Coronary artery (tissue), 2 donors: ENCODE measurements at places on chromosomes 12 and 14.

DNA sequence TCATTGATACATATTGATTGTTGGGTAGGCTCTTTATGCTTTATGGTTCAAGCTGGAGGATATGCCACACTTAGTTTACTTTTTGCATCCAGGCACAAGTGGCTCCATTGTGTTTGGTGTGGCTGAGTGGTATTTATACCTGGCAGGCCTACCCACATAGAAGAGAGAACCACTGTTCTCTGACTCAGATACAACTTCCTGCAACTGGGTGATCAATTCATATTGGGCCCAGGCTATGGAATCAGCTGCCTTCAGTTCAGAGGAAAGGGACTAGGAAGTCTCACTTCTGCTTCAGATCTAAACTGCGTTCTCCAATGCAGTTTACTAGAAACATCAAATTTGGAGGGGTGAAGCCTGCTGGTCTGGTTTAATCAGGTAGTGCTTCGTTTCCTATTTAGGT is 49.8 kb upstream of the LRRK2 start:
- no peak for DNase-seq

DNA sequence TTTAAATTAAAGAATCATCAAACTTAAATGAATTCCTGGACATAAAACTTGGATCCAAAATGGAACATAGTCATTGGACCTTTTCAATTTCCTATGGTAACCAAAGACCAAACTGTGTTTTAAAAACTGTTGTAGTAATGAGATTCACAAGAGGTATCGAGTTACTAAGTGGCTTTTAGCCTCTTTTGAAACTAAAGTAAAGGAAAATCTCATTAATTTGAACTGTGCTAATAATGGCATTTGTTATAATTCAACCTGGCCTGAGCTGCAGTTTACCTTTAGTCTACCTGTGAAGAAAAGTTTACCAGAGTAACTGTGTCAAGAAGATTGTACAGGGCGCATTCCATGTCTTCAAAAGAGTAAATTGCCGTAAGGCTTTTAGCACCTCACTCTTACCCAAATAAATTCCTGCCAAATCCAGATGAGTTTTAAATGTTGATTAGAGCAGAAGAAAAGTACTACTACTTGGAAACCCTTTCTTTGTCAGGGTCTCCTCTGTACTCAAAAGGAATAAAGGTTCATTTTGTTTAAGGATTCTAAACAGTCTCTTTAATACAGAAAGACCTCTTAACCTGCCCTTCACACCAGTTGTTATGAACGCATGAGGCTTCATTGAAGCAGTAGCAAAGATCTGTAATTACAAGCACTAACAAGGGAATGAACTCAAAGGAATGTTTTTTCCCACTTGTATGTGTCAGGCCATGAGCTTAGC is 17.1 kb upstream of the MED13L start:
- DNase-seq: no peak

GRCh38 chr12:115988625-115989563 is 288.6 kb downstream of the MED13L start:
- no peak for DNase-seq

DNA sequence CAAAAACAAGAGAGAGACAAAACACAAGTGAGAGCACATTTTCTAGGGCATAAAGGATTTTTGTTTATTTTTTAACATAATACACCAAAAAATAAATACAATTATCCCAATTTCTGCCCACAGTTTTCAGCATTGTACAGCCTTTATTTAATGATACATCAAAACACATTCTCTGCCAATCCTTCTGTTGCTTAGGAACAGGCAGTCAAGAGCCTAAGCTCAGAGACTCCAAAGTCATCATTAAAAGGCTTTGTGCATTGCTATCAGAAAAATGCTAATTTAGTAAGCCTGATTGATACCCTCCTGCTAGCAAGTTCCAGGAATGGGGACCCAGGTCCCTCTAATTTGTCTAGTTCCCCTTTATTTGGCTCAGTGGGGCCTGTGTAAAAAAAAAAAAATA is 536.5 kb downstream of the RPS29 start:
- DNase-seq: no peak

DNA sequence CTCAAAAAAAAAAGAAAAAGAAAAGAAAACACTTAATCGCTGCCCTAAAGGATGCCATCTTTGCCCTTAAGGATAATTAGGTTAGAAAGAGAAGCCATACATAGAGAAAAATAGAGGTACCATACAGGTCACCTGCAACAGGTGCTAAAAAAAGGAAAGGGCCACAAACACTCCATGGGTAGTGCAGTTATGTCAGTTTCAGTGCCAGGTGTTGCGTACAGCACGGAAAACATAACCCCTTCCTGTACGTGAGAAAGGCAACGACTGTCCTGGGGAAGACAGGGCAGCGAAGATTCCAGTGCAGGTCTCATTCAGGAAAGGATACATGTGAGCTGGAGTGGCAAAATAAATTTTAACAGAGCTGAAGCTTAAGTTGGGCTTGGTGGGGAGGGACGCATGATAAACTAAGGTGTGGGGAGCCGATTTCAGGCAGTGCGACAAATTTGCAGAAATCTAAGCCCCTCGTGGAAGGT is 553 bp upstream of the DAZAP2 start:
- DNase-seq: no peak

DNA sequence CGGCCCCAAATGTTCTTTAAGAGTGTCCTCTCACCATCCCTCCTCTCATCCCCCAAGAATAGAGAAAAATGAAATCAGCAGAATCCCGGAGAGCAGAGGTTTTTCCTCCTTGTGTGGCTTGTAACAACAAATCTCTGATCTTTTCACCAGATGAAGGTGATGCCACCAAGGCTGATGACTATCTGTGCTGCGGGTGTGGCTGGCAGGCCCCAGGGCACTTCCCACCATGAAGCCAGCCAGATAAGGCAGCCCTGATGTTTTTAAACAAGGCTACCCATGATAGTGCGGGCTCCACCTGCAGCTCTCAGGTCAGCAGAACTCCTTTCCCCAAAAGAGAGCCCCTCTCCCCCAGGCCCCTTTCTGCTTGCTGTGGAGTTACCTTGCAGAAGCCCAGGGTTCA is 58.0 kb upstream of the PARP11 start:
- no peak for DNase-seq

- no peak for DNase-seq
Observed at GRCh38 chr14:94342334-94342934, 19.3 kb upstream of the SERPINA6 start.

DNA sequence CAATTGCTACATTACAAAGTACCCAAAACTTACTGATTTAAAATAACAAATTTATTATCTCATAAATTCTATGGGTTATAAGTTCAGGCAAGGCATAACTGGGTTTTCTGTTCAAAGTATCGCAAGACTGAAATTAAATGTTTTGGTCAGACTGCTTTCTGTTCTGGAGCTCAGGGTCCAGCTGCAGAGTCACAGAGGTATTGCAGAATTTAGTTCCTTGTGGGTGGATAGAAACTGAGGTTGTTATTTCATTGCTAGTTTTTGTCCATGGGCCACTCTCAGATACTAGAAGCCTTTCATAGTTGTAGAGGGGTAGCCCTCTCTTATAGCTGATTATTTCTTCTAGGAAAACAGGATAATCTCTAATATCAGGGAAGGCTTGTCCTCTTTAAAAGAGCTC is 467.9 kb downstream of the TRHDE start:
- no peak for DNase-seq

DNA sequence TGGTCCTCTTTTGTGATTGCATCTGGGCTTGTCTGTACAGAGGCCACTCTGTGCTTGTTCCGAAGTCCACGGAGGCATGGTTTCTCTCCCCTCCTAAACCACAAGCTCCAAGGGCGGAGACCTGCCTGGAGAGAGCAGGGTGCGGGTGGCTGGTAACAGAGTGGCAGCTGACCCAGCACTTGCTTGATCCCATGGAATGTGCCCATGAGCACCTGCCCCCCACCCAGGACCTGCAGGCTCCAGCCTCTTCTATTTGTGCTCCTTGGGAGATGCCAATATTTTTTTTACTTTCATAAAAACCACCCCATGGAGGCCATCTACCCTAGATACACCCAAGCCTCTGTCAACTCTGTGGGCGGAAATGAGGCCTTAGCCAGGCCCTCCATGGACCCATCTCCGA is 104.7 kb downstream of the PRMT8 start:
- no peak for DNase-seq

GRCh38 chr14:68550338-68550715 is 242.5 kb downstream of the ZFP36L1 start:
- DNase-seq: no peak

- DNase-seq: no peak
Observed at GRCh38 chr12:73057428-73057827, 785.3 kb downstream of the TRHDE start.

DNA sequence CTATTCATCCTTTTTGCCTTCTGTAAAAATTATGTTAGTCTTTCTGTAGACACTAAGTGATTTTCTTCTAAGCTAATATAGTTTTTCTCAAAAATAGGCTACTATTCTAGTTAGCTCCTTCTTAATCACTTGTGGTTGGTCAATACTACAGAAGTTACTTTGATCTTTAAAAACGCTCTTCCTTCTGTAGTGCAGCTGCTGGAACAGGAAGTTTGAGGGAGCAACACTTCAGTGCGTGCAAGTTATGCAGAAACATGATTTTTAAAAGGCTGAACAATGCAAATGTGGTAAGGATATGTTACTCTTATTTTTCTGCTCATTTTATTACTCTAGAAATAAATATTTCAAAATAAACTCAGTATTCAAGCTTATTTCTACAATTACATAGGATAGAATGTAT is 11.1 kb upstream of the RERGL start:
- no peak for DNase-seq

DNA sequence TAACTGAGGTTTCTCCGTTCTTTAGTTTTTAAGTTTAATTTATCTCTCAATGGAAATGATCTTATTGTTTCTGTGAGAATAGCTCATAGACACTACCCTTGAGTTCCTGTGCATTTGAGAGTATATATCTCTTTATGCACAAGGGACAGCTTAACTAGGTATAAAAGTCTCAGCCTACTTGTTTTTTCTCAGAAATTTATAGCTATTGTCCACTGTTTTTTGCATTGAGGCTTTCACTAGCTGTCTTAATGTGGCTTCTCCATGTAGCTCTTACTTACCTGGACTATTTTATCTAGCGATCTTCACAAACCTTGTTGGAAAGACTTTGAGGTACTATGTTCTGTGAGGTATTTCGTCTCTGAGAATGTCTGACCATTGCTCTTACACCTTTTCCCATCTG is 153.9 kb upstream of the RTL1 start:
- DNase-seq: no peak

DNA sequence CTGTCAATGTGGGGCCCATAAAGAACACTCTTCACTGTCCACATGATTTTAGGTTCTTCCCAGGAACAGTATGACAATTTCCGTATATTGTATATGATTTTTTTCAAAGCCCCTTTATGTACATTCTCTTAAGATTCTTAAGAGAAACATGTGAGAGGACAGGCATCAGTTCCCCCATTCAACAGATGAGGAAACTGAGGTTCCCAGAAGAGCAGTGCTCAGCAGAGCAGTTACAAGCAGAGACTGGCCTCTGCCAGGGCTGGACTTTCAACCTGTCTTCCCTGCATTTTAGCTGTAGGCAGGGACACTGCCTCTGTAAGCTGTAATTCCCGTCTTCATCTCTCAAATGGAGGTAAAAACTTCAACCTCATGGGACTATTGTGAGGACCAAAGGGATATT is 77.7 kb downstream of the RBM19 start:
- DNase-seq: no peak

DNA sequence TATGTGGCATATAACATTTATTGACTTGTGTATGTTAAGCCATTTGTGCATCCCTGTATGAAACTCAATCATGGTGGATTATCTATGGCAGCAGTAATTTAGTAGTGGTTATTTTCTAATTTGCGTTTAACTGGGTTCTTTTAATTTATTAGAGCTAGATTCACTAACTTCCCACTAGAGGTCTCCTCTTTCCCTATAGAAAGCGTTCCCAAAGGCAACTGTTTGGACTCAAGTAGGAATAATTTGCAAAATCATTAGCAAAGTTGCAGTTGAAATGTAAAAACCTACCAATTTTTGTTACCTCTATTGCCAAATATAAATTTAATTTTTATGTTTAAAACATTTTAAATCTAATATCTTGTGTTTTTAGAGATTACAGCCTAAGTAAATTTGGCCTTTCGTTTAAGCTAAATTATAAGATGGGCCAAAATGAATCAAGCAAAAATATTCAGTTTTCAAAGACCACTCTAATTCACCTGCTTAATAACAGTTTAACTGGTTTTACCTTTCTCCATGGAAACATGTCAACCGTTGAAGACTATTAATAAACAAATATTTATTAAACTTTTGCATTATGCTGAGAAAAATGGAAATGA is 6.0 kb downstream of the DMAC2L start:
- DNase-seq: no peak

GRCh38 chr12:108572166-108572790 is 9.9 kb downstream of the ISCU start:
- DNase-seq: no peak

GRCh38 chr14:96838449-96838848 is 41.3 kb downstream of the VRK1 start:
- no peak for DNase-seq

- DNase-seq: no peak
Observed at GRCh38 chr12:80636832-80637231, 70.6 kb upstream of the MYF6 start.

GRCh38 chr14:68369281-68370056 is 423.4 kb downstream of the ZFP36L1 start:
- DNase-seq: no peak

GRCh38 chr12:106776897-106777296 is 2.4 kb downstream of the RIC8B start:
- DNase-seq: no peak

DNA sequence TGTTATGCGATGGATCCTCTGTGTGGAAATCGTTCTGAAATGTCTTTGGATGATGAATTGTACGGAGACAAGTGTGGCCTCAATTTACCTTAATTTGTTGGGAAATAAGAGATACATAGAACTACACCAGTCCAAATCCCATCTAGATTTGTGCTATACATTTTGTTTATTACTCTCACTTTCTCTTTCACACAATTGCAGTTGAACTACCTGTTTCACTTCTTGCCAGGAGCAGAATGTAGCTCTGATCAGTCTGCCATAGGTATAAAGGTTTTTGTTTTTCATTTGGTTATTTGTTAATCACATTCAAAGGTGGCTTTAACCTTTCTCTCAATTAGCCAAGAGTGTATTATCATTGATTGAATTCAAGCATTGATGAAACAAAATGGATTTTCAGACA is 268.2 kb downstream of the SNAPC1 start:
- DNase-seq: no peak

- DNase-seq: no peak
Observed at GRCh38 chr12:110165540-110166159, 41.5 kb downstream of the IFT81 start.

DNA sequence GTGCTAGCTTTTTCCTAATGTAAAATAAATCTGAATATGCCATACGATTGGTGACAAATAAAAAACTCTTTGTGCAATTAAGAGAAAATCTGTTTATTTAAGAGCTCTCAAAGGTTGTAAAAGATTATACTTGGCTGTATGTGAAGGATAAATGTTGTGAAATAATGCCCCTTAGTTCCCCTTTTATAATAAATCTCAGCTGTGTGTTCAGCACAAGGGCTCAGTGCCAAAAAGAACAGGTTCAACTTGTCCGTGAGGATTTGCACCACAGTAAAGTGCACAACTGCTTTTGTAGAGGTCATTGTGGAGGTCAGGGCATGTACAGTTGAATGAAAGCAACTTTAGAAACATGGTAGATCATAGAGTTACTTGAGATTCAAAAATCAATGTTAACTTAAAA is 118.6 kb downstream of the TRMT5 start:
- DNase-seq: no peak

- DNase-seq: no peak
Observed at GRCh38 chr14:36505181-36505815, 14.7 kb downstream of the NKX2-1 start.

- no peak for DNase-seq
Observed at GRCh38 chr12:64085996-64086395, 136.1 kb downstream of the KICS2 start.
